GM19239 (cell line): ENCODE measurements at places on chromosomes 12 and 14.

- no peak for DNase-seq
Observed at GRCh38 chr12:124786061-124786964, 77.4 kb downstream of the SCARB1 start.

DNA sequence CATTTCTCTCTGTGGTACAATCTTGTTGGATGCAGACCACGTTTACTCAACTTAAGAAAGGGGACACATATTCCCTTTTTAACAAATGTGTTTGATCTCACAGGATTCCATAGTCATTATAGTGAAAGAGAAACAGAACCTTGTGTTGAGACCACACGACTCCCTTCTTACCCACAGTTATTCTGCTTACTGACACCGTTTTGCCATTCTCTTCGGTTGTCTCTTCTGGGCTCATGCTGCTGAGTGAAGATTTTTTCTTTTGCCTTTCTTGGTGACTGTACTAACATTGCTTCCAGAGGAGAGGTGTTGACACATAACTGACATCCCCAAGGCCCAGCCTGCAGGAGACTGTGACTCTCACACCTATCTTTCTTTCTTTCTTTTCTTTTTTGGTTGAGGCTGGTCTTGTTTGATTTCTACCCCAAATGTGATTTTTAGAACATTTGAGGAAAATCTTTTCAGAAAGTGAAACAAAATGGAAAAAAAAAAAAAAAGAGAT is 61.2 kb upstream of the OTOGL start:
- no peak for DNase-seq

DNA sequence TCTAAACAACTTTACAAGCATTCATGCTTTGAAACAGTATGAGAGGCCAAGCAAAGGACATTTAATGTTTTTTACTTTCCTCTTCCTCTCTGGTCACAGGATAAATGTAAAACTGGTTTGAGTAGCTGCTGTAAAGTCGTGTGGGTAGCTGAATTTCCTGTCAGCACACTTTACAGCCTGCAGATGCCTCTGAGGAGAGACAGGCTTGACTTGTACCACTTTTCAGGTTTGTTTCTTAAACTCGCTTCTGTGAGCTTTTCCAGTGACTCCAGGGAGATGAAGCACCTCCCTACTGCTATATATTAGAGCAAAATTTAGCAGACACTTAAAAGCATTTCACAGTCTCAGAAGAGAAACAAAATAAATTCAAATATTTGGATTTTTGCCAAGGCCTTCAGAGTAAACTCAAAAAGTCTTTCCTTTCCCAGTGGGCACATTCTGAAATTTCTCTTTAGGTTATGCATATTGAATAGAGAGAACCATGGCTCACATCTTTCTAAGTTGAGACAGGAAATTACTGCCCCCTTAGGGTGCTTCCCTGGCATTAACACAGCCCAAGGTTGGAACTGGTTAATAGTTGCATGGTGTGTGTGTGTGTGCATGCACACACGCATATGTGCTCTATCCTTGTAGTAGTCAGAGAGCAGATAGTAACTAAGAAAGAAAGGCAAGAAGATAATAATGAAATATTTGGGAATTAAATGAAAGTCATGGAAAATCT is 557.3 kb upstream of the MIS18BP1 start:
- DNase-seq: no peak

DNA sequence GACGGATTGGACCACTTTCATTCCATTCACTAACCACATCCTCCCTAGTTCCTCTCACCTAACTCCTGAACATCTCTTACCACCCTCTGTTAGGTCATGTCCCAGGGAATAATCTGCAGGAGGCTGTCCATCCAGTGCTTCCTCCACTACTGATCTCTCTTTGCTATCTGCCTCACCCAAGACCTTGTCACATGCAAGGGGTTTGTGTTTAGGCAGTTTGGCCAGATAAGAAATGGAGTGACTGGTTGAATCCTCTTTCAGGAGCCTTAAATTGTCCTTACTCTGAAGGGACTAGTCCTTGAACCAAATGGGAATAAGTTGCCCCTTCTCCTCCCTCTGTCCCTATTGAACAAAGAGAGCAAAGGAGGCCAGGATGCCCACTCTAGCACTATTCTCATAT is 249.2 kb upstream of the BTG1 start:
- no peak for DNase-seq
